NCI-H2227 treated with DMSO at 0.1 percent for 48 hours (cell line): ENCODE measurements at places on chromosomes 5 and 9.

DNA sequence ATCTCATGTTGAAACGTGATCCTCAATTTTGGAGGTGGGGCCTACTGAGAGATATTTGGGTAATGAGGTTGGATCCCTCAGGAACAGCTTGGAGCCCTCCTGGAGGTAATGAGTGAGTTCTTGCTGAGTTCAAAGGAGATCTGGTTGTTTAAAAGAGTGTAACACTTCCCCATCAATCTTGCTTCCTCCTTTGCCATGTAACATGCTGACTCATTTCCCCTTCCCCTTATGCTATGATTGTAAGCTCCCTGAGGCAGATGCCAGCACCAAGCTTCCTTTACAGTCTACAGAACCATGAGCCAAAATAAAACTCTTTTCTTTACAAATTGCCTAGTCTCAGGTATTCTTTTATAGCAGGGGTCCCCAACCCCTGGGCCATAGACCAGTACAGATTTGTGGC, 352.3 kb downstream of the SLCO4C1 start:
- DNase-seq, result no peak

- DNase-seq, result no peak
Measured at GRCh38 chr9:80701061-80701460, 988.3 kb downstream of the TLE1 start.

- DNase-seq, result no peak
Measured at GRCh38 chr9:31541721-31542281, 842.6 kb upstream of the ACO1 start.

GRCh38 chr9:124779368-124780059, 2.6 kb downstream of the OLFML2A start:
- no peak for DNase-seq

DNA sequence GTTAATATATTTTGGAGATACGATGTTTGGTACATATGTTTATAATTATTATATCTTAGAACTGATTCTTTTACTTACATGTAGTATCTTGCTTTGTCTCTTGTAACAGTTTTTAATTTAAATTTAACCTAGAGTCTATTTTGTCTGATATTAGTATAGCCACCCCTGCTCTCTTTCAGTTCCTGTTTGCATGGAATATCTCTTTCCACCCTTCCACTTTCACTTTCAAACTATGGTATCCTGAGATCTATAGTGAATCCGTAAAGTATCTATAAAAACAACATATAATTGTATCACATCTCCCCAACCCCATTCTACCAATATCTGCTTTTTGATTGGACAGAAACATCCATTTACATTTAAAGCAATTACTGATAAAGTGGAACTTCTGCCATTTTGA, 7.2 kb downstream of the IRGM start:
- no peak for DNase-seq

DNA sequence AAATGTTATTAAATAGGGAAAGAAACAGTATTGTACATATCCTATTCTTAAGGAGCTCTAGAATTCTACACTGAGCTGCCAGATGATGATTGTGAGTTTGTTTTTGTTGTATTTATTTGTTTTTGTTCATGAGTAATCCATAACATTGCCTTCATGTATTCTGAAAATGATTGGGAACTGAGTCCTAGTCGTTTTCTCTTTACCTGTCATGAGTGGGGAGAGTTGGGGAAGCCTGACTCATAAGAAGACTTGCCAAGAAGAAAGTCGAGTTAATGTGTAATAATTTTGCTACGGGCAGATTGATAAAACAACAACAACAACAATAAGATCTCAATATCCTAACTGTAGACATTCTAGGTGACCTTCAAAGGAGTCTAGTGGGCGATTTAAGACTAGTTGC, 103.8 kb downstream of the ANKRD55 start:
- DNase-seq, result no peak

GRCh38 chr9:134218230-134218629, 53.9 kb upstream of the RNU6ATAC start:
- no peak for DNase-seq

DNA sequence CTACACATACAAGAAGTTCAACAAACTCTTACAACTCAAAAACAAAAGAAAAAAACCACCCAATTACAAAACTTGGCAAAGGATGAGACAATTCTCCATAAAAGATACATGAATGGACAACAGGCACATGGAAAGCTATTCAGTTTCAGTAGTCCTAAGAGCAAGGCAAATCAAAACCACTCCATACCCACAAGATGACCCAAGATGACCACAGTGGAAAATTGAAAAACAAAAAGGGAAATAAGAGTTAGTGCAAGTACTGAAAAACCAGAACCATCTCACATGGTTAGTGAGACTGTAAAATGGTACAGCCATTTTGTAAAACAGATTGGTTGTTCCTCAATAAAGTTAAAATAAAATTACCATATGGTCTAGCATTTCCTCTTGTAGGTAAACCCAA, 287.1 kb upstream of the CDH9 start:
- DNase-seq, result no peak

DNA sequence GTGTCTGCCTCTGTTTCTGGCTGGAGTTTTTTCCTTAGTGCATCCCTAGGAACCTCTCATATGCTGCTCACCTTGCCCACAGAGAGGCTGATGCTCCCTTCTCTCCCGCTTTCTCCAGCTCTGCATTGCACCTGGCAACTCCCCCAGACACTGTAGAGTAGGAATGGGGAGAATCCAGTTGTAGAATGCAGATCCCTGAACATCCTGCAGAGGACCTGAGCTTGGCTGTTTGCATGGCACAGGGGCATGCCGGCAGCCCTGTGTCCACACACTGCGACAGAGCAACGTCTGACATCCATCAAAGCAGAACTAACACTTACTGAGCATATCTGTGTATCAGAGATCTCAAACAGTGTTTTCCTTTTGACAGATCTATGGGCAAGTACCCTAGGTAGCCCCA, 19.9 kb downstream of the IDNK start:
- DNase-seq, result no peak

DNA sequence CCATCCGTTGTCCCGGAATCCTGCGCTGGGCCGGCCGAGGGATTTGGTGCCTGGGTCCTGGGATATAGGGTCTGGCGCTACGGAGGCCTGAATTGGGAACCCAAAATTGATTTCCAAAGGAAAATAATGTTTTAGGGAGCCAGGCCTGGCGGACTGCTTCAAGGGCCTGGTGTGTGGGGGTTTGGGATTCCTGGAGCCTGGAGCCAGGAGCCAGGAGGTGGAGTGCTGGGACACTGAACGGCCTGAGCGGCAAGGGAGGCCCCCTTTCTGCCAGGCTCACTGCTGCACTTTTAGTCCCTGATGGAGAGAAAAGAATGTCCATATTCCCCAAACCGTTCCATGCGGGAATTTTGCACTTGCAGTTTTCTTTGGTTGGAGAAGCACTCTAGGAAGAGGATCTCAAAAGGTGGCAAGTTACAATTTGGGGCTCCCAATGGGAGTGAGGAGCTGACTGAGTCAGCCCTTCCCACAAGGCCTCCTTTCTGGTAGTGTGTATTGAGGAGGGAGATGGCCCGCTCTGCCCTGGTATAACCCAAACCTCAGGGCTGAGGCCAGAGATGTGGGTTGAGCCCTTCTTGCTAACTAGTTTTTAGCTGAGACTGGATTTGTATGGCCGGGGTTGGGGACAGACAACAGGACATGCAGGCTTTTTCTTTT, 2.2 kb downstream of the LMX1B start:
- no peak for DNase-seq

DNA sequence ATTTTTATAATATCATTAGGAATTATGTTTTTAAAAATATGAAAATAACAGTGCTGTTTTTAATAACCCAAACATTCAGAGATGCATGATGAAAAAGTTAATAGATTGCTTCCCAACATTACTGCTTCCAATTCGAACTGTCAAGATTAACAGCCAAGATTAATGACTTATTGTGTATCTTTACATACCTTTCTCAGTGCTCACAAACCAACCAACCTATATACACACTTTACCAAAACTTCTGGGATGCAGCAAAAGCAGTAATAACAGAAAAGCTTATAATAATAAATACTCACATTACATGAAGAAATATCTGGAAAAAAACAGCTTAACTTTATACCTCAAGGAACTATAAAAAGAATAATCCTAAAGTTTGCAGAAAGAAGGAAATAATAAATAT, 82.1 kb downstream of the TMEM232 start:
- no peak for DNase-seq

DNA sequence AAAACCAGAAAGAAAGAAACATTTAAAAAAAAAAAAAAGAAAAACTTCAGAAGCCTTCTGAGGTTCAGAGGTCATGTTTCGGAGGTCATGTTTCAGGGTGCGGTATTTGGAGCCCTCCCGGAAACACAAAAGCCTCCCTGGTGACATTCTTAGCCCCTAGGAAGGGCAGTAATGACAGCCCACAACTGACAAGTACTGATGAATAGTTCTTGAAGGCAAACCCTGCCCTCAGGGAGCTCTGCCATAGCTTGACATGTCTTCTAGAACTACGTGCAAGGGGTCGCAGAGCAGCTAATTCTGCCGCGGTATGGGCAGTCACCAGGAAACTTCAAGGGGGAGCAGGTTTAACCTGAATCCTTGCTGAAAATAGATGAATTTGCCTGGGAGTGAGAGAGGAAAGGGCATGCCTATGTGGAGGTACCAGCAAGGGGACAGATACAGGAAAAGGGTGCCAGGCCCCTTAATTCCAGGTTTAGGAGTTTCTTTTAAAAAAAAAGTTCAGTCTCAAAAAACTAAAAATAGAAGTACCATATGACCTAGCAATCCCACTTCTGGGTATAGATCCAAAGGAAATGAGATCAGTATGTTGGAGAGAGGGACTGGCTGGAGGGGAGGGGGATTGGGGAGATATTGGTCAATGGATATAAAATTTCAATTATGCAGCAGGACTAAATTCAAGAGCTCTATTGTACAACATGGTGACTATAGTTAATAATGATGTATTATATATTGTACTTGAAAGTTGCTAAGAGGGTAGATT, 98.4 kb downstream of the C9orf152 start:
- no peak for DNase-seq

- DNase-seq, result no peak
Measured at GRCh38 chr5:7540736-7541485, 145.0 kb downstream of the ADCY2 start.

DNA sequence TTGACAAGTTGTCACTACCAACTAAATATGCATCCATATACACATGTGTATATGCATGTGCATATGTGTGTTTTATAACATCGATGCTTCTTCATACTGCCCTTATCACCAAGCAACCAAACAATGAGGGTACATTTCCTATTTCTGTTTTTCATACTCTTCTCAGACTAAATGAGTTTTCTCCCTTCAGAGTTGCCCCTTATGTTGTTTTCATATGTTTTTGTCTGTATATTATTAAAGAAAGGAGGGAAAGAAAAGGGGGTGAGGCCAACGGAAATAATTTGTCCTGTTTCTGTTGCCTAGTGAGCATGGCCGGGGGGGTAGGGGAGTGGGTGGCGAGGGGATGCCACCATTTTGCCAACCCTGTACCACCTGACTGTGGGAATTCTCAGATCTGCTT, 28.8 kb upstream of the NFIB start:
- DNase-seq, result no peak

DNA sequence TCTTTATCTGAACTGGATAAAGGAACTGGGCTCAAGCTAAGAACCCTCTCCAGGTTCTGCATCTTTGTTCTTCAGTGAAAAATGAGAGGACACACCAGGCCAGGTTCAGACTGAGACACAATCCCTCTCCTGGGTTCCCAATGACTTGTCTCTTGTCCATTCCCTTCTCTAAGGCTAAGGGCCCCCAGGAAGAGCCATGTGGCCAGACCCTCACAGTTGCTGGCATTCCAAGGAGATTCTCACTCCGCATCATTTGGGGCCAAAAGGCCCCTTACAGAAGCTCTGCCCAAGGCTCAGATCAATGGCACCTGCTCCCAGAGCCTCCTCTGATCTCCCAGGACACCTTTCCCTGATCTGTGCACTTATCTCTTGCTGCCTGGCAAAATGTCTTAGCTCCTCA, 4.9 kb downstream of the IL4 start:
- no peak for DNase-seq

DNA sequence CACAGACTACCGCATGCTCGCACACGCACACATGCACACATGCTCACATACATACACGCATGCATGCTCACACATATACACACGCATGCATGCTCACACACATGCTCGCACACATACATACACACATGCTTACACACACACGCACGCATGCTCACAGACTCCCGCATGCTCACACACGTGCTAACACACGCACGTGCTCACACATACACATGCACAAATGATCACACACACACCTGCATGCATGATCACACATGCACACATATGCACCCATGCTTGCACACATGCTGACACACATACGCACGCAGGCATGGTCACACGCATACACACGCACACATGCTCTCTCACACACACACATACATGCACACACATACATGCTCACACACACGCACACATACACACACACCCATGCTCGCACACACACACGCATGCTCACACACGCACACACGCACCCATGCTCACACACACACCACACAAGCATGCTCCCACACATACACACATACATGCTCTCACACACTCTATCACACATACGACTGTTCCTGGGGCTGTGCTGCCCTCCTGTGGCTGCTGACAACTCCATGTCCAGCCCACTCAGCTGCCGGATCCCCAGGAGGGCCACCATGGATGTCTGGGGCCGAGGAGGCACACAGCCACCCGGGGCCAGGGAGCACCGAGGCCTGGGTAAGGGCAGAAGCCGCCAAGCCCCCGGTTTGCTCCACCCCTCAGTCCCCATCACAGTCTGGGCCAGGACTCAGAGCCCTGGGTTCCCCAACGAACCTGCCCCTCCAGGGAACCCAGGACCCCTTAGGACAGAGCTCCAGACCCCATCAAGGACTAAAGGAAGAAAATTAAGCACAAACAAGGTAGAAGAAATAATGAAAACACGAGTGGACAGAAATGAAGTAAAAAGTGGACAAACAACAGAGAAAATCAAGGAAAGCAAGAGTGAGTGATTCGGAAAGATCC, 31.4 kb upstream of the EGFL7 start:
- DNase-seq, result peak; percentile 54

- DNase-seq, result no peak
Measured at GRCh38 chr9:37442556-37442955, 20.1 kb downstream of the GRHPR start.

DNA sequence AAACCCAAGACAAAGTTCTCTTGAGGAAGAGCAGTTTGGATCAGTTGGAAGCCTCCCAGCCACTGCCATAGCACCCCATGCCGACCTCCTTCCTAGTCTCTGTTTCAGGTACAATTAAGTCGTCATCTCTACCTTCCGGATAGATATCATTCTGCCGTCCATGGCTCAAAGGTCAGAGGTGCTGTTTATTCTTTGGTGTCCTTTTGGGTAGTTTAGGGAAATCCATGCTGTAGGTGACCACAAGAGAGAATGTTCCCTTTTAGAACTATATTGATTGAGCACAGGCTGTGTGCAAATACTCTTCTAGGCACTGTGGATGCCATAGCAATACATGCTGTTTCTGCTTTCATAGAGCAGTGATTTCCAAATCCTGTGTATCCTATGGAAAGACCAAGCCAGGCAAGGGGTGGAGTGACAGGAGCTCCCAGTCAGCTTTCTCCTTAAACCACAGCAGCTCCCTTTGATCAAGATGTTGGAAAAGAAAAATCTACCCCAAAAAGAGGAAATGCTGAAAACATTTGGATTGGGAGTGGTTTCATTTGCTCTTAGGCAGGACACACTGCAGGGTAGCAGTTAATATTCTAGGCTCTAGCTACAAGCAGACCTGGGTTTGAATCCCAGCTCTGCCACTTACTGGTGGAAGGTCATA, 127.9 kb downstream of the PALM2AKAP2 start:
- no peak for DNase-seq

GRCh38 chr9:121783521-121784507, 132.4 kb downstream of the DAB2IP start:
- peak; percentile 32 for DNase-seq
